Lung (tissue), 17 donors: ENCODE measurements at places on chromosomes 6 and 20.

- no peak for DNase-seq
Measured at GRCh38 chr20:57662456-57663240, 42.4 kb upstream of the ZBP1 start.

DNA sequence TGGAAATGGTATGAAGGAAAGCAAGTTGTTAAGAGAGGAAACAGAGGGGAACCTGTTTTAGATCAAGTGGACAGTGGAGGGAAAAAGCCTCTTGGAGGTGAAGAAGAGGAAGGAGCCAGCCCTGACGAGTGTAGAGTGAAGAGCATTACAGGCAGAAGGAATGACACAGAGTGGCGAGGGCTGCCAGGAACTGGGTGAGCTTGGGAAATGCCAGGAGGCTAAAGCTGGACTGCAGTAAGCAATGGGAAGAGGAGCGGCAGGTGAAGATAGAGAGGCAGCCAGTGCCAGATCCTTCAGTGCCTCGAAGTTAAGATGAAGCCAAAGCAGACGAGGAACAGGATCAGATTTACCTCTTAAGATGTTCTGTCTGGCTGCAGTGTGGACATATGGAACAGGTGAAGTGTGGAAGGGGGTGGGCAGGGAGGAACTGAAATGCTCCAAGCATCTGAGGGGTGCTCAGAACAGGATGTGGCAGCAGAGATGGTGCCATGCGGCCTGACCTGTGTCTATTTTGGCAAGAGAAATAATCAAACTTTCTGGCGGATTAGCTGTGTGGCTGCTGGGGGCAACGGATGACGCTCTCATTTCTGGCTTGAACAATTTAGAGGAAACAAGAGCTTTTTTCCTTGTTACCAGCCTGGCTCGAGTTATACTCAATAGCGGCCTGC, 748.4 kb downstream of the PTPRT start:
- no peak for DNase-seq

DNA sequence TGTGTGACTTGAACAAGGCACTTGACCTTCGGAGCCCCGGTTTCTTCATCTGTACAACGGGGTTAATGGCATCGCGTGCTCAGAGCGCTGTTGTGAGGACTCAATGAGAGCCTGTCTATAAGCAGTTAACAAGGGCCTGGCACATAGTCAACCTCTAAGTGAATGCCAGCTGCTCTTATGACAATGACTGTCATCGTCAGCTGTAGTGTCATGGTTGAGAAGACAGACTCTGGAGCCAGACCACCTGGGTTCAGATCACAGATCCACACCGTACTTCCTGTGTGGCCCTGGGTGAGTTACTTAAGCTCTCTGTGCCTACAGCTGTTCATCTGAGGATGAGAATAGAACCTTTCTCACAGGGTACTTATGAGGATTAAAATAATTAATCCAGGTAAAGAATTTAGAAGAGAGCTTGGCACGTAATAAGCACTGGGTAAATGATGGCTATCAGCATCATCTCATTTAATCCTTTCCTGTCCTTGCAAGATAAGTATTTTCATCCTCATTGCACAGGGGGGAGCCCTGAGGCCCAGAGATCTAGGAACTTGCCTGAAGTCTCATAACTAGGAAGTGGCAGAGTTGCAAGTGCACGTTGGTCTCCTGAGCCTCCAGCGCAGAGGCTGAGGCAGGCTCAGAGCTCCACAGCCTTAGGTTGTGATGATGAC, 105.3 kb downstream of the EYA2 start:
- DNase-seq: no peak

DNA sequence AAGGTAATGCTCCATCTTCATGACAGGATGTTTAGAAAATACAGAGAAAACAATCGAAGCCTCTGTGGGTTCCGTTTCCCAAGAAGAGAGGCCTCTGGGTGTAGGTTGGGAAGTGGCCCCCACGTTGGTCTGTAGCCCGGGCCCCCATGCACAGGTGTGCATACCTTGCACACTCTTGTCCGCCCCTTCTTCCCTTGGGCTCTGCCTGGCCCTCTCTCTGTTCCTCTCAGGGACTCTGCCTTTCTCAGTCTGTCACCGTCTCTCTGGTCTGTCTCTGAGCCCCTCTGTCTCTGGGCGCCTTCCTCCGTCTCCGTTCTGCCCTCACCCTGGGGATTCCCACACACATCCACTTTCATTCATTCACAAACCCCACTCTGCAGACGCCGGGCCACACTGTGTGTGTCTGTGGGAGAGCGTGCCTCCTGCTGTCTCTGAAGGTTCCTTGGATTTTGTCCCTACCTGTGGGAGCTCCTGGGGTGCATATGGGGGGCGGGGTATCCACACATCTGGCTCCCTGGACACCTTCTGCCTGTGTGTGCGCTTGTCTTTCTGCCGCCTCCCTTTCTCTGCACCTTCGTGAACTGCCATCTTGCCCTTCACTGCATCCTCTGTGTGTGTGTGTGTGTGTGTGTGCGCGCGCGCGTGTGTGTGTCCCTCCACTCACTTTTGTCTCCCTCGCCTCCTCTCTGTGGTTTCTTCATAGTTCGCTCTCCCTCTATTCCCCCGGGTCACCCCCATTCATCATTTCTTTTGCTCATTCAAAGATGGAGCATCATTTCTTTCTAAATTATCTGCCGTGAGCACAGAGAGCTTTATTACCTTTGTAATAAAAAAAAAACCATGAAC, 75.3 kb downstream of the SRC start:
- DNase-seq: no peak

DNA sequence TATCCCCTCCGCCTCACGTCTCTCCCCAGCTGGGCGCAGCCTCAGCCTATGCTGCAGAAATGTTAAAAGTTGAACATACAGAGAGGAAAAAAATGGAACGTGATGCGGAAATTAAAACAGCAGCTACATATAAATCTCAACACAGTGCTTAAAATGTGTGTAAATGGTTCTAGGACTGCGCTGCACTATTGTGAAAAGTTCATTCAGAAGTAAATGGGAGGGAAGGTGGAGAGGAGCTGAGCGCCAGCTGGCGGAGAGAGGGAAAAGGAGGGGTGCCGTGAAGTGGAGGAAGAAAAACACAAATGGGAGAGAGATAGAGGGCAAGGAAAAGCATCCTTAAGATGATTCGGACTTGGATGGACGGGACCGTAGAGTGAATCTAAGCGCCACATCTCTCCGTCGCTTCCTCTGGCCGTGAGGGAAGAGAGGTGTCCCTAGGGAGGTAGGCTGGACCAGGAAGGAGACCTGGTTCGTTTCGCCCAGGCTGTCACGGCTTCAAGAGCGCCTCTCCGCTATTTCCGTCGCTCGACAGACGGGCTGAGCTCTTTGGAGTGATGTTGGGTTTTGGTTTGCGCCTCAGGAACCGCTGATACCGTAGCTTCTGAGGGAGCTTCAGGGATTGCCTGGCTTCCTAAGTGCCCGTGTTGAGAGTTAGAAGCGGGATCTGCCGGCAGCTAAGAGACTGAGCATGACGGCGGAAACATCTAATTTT, 113.7 kb downstream of the TRIM27 start:
- no peak for DNase-seq

DNA sequence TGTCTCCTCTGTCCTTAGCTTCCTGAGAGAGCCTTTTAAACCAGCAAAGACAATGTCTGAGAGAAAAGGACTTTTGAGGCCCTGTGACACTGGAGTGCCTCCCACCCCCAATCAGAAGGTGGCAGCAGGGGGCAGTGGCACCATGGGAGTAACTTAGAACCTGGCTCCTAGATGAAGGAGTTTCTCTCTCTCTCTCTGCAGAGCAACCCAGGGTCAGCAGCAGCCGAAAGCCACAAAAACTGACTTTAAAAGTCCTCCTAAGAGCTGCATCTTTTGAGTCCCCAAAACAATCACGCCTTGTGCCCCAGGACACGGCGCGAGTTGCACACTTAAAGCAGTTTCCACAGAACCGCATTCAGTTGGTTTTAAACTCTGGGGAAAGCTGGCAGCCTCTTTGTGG, 5.3 kb upstream of the TCP11 start:
- DNase-seq: peak; percentile 69

DNA sequence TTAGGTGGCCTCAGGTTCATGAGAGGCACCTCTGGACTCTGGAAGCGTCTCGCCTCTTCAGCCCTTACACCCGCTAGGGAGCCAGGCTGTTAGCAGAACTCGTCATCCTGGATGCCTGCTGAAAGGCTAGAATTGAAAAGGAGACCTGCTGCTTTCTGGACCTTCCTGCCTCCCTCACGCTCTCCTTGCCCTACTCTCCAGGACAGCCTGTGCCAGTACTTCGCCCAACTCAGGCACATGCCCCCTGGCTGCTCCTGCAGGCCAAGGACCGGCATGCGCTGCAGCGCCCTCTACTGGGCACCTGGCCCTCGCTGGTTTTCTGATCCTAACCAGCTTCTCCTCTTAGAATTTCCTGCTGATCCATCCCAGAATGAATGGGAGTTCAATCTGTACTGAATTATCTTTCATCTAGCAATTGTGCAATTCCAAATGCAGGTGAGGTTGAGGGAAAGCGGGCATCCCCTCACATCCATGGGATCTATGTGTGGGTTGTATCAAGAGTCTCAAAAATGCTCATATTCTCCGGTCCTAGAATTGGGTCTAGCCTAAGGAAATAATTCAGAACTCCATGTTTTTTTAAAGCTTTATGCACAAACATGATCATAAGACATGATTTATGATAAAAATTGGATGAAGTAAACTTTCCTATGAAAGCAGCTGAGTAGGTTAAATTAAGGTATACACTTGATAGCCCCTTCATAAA, 78.0 kb downstream of the PTPN1 start:
- peak; percentile 49 for DNase-seq

- DNase-seq: no peak
Measured at GRCh38 chr6:22327881-22328280, 31.0 kb upstream of the PRL start.

DNA sequence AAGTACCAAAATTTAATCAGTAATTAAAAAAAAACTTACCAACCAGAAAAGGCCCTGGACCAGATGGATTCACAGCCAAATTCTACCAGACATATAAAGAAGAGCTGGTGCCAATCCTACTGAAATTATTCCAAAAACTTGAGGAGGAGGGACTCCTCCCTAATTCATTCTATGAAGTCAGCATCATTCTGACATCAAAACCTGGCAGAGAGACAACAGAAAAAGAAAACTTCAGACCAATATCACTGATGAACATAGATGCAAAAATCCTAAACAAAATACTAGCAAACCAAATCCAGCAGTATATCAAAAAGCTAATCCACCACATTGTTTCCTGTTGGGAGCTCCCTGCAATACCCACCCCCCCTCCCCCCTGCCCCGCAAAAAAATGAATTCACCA, at the start of gene WFDC11:
Gene WFDC11 (minus strand): TSS at position 101 of the 400 bp plus-strand sequence. CDS start 19,639 bp downstream, outside the sequence.
- DNase-seq: no peak

DNA sequence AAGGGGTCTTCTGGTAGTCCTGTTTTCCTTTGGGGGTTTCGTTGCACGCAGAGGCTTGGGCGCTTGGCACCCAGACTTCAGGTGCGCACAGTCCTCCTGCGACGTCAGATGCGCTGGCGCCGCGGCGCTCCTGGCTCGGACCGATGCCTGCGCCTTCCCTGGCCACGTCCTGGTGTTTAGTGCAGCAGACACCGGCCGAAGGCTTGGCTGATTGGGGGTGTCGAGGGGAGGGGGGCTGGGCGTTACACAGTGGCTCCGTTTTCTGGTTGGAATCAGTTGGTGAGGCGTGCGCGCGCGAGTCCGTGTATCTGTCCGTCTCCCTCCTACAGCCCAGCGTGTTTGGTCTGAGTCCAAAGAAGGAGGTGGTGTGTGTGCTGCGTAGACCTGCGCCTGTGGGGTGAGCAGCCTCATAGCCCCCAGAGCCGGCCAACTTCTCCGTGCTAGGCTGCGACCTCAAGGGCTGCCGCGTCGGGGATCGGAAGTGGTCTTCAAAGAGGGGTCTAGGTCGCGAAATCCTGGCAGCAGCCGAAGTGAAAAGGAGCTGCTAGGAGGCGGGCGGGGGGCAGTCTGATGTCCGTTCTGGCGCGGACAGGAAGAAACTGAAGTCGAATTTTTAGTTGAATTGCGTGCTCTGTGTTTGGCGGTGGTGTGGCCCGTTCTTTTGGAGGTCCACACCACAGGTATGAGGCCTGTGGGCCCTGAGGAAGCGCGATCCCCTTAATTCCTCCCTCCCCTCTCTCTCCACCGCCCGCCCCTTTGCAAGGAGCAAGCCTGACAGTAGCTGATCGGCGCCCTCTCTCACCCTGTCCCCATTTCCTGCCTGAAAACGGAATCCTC, 1.5 kb downstream of the SYNDIG1 start:
- peak; percentile 29 for DNase-seq

DNA sequence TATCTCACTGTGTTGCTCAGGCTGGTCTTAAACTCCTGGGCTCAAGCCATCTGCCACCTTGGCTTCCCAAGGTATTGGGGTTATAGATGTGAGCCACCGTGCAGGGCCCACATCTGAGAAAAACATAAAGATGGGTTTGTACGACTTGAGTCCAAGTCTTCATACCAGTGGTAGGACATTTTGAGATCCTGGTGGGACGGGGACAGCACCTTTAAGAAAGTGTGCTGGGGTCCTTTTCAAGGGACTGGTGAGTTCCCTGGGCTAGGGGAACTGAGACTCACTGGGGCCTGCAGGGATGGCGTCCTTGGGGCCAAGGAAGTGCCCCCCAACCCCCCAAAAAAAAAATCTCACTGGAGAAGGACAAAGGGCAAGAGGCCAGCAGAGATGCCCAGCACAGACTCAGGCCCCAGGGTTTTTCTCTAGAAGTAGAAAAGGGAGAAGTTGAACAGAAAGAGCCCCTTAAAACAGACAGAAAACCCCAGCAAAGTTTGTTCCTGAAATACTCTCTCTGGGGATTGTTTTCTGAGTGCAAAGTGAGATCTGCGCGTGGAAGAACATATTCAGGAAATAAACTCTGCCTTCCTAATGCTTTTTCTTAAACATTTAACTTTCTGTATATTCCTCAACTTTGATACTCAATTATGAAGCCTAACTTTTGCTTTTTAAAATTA, 10.7 kb downstream of the OSBPL2 start:
- DNase-seq: no peak

DNA sequence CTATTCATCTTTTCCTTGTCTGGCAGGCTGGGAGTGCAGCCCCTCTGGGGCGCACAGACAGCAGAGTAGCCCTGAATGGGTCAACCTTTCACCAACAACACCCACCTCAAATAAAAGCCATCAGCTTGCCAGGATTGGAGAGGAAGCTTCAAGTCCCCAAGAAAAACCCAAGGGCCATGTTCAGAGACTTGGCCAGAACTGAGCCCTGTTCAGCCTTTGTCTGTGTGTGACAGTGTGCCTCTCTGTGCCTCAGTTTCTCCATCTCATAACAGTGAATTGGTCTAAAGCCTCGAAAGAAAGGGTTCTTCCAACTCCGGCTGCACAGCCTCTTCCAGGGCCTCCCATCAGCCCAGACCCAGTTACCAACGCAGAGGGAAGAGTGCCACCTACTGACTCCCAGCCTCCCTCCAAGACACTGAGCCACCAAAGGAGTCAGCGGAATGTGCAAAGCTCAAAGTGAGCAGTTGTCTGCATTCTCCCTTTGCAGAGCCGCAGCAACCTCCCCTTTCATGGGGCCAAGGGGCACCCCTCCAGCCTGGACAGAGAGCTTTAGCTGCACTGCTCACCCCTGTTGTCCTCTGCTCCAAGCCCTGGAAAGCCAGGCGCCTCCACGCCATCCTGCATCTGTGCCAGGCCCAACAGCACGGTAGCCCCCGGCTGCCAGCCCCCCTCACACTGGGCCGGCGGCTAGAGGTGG, 82.7 kb upstream of the TOP1 start:
- DNase-seq: peak; percentile 83

- DNase-seq: no peak
Measured at GRCh38 chr20:50003253-50003656, 20.5 kb downstream of the SNAI1 start.
